ENCODE measurements at places on chromosomes 7 and 10. TPM values are rescaled to one million over a fixed set of nuclear protein-coding genes. Genes with fewer than 3 reads are reported as not detected.
A peak's percentile ranks its signal among the peaks of the same experiment; 100 is the strongest.

- no peak overlapping the region for H3K27ac ChIP-seq
- H3K4me1 ChIP-seq, result no peaks in the 10 kb centered on the region
- no peaks in the 10 kb centered on the region for H3K27me3 ChIP-seq
- no peaks in the 10 kb centered on the region for H3K36me3 ChIP-seq
- H3K4me3 ChIP-seq, result no peak overlapping the region
Measured at GRCh38 chr10:109207361-109207760, 716.0 kb downstream of the XPNPEP1 start.

GRCh38 chr10:31604646-31605170 is 285.7 kb downstream of the ZEB1 start:
- H3K4me1 ChIP-seq, result peaks cover 9% of the 10 kb centered on the region
- peaks cover 3% of the 10 kb centered on the region for H3K27me3 ChIP-seq
- peaks cover 3% of the 10 kb centered on the region for H3K36me3 ChIP-seq
- peak overlapping the region; percentile 63 for H3K4me3 ChIP-seq
- no peak for DNase-seq

DNA sequence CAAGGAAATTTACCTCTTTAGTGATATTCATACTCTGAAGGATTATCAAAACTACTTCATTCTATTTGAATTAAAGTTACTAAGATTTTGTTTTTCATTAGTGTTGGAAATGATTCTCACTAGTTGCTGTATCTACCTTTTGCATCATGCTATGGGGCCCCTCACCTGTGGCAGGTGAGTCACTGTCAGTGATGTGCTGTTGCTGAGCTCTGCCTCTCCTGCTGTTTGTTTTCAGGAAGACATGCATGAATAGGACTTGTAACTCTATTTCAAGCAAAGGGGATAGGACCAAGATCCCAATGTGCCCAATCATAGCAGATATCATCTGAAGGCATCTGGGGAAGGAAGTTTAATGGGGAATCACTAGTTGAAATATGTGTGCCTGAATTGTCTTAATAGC is 57.4 kb upstream of the AGR3 start:
- DNase-seq, result no peak
- peaks cover 17% of the 10 kb centered on the region for H3K36me3 ChIP-seq
- H3K27me3 ChIP-seq, result peaks cover 9% of the 10 kb centered on the region
- H3K4me3 ChIP-seq, result no peak overlapping the region
- peaks cover 41% of the 10 kb centered on the region for H3K4me1 ChIP-seq

The NACAD gene
- total RNA-seq, result 3.5 TPM

The ZNF853 gene
- 7.9 TPM for total RNA-seq

DNA sequence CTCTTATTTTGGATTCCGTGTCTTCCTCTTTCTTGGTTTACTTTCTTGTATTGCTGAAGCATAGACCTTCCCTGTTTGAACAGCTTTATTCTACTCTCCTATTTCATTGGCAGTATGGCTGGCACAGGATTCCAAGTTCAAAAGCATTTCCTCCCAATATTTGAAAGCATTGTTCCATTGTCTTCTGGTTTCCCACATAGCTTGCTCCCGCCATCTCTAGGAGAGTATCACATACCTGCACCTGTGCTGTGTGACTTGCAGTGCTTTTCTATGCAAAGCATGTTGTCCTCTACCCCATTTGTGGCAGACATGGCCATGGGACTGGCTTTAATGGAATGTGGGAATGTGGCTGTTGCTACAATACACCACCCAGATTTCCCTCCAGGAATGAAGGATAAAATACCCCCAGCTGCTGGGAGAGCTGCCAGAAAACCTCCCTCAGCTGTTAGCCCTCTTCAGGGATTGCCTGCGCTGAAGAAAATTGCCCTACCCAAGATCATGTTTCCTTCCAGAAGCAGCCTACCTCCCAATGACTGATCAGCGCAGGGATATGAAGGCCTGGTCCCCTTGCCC is 6.9 kb upstream of the MYOF start:
- DNase-seq, result no peak
- H3K4me3 ChIP-seq, result no peak overlapping the region
- no peak overlapping the region for H3K27ac ChIP-seq
- H3K36me3 ChIP-seq, result no peaks in the 10 kb centered on the region
- H3K27me3 ChIP-seq, result no peaks in the 10 kb centered on the region
- H3K4me1 ChIP-seq, result peaks cover 19% of the 10 kb centered on the region

GRCh38 chr10:98610301-98610700 is 163.6 kb upstream of the HPS1 start:
- H3K27me3 ChIP-seq, result no peaks in the 10 kb centered on the region
- H3K27ac ChIP-seq, result no peak overlapping the region
- no peaks in the 10 kb centered on the region for H3K4me1 ChIP-seq
- no peak overlapping the region for H3K4me3 ChIP-seq
- no peak for DNase-seq

The SEMA3D gene
- total RNA-seq, result 1.8 TPM

DNA sequence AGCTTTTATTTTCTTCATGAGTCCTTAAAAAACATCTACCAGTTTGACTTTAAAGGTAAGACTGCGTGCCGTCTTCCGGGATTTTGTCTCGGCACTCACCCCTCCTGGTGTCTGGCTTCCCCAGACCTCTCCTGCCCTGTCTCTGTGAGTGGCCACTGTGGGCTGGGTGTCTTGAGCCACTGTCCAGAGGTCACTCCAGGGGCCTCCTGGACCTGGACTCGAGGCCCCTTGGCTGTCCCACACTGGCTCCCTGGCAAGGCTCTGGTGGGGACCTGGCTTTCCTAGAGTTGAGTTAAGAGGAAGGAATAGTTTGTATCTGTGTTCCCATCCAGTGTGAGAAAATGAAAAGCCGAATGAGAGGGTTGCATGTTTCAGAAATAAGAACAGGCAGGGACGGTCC is 95.5 kb downstream of the NKX6-2 start:
- peaks cover 9% of the 10 kb centered on the region for H3K36me3 ChIP-seq
- DNase-seq, result no peak
- H3K27me3 ChIP-seq, result peaks cover 8% of the 10 kb centered on the region
- no peak overlapping the region for H3K27ac ChIP-seq
- no peak overlapping the region for H3K4me3 ChIP-seq

The TSPAN13 gene
- 82.0 TPM for total RNA-seq

- no peak for DNase-seq
- H3K27ac ChIP-seq, result no peak overlapping the region
Measured at GRCh38 chr7:75626954-75627353, 111.8 kb downstream of the HIP1 start.

The VWA2 gene
- 2.4 TPM for total RNA-seq

- H3K27ac ChIP-seq, result no peak overlapping the region
- H3K4me3 ChIP-seq, result no peak overlapping the region
- peaks cover 4% of the 10 kb centered on the region for H3K27me3 ChIP-seq
- DNase-seq, result no peak
- peaks cover 20% of the 10 kb centered on the region for H3K4me1 ChIP-seq
Measured at GRCh38 chr7:43952028-43952427, 25.8 kb downstream of the UBE2D4 start.

The TAS2R4 gene
- total RNA-seq, result 1.1 TPM

The SKIDA1 gene
- 5.9 TPM for total RNA-seq

DNA sequence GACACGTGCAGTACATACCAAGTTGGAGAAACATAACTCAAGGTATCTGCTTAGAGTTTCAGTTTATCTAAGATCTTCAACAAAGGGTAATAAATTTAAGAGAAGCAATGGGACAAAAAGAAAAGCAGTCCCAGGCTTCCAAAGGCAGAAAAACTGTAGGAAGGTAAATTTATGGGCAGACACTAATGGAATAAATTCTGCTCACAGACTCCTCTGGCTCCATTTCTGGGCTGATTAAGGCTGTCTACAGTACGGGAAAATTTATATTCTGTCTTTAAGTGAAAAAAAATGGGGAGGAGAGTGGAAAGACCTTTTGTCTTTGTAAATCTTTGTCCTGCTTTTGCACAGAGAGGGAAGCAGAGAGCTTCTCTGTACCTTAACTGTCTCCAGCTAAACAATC is 587.5 kb upstream of the IGFBP3 start:
- no peak overlapping the region for H3K27ac ChIP-seq
- DNase-seq, result no peak
- no peaks in the 10 kb centered on the region for H3K27me3 ChIP-seq
- H3K4me3 ChIP-seq, result no peak overlapping the region
- peaks cover 9% of the 10 kb centered on the region for H3K4me1 ChIP-seq

DNA sequence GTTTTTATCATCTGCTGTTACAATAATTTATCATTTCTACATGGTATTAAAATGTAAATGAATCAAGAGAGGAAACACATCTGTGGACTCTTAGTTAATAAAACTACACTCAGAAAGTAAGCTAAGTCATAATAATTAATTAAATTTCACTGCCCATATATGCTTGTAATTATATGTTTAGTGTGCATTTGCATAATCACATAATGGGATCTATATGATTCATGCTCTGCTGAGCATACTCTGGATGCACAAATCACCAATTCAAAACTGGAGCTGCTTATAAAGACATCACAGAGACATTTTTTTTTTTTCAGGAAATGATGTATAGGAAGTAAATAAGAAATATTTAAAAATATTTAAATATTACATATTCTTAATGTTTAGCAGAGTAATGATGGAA is 151.6 kb upstream of the STEAP4 start:
- H3K27me3 ChIP-seq, result no peaks in the 10 kb centered on the region
- DNase-seq, result no peak
- H3K4me1 ChIP-seq, result no peaks in the 10 kb centered on the region
- H3K4me3 ChIP-seq, result no peak overlapping the region

GRCh38 chr7:149569726-149570422 is 72.3 kb upstream of the ZNF746 start:
- peaks cover 24% of the 10 kb centered on the region for H3K4me1 ChIP-seq
- peaks cover 2% of the 10 kb centered on the region for H3K27me3 ChIP-seq
- H3K36me3 ChIP-seq, result peaks cover 49% of the 10 kb centered on the region

GRCh38 chr10:72073708-72074573 is 14.4 kb downstream of the SPOCK2 start:
- no peak overlapping the region for H3K4me3 ChIP-seq
- H3K27ac ChIP-seq, result no peak overlapping the region
- H3K4me1 ChIP-seq, result peaks cover 23% of the 10 kb centered on the region
- no peak for DNase-seq
- H3K36me3 ChIP-seq, result peaks cover 5% of the 10 kb centered on the region
- H3K27me3 ChIP-seq, result peaks cover 8% of the 10 kb centered on the region

DNA sequence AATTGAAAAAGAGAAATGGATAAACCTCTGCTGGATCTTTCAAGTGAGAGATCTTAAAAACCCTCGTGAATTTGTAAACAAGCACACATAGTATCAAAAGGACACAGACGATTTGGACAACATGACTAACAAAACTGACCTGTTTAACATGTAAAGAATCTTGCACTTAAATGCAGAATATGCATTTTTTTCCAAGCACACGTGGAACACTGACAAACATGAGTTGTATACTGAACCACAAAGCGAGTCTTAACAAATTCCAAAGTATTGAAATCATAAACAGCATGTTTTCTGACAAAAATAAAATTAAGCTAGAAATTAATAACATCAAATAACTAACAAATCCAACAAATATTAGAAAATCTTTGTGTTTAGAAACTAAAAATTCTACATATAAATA is 65.0 kb upstream of the ZNF746 start:
- peaks cover 3% of the 10 kb centered on the region for H3K27me3 ChIP-seq
- H3K36me3 ChIP-seq, result peaks cover 28% of the 10 kb centered on the region
- H3K4me1 ChIP-seq, result peaks cover 30% of the 10 kb centered on the region

DNA sequence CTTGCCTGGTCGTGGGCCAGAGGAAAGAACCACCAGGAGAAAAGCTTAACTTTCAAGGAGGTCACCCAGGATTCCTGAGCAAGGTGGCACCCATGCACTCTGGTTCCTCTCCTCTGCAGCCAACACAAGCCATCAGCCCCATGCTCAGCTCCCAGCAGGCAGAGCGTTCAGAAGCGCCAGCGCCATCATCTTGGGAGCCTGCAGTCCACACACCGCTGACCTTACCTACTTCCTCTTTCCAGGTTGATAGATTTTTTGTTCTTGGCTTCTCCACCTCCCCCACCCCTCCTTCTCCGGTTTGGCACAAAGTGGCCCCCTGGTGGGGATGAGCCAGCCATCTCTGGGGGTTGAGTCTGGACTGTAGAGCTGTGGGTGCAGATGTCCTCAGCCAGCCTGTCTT is 1.7 kb upstream of the WDR86 start:
- H3K27me3 ChIP-seq, result peaks cover 25% of the 10 kb centered on the region
- peaks cover 7% of the 10 kb centered on the region for H3K36me3 ChIP-seq
- DNase-seq, result no peak
- peaks cover 11% of the 10 kb centered on the region for H3K4me1 ChIP-seq

- H3K4me1 ChIP-seq, result peaks cover 7% of the 10 kb centered on the region
- no peak for DNase-seq
- H3K4me3 ChIP-seq, result no peak overlapping the region
Measured at GRCh38 chr7:90876701-90877100, 280.6 kb downstream of the CDK14 start.

The AIMP2 gene
- total RNA-seq, result 25.3 TPM

The HOXA5 gene
- total RNA-seq, result 0.59 TPM

The SP4 gene
- 9.3 TPM for total RNA-seq

- DNase-seq, result no peak
- H3K27ac ChIP-seq, result no peak overlapping the region
- peaks cover 19% of the 10 kb centered on the region for H3K4me1 ChIP-seq
- no peak overlapping the region for H3K4me3 ChIP-seq
Measured at GRCh38 chr7:46291050-46291438, 370.0 kb upstream of the IGFBP3 start.

- peaks cover 4% of the 10 kb centered on the region for H3K27me3 ChIP-seq
- DNase-seq, result no peak
- peaks cover 48% of the 10 kb centered on the region for H3K4me1 ChIP-seq
- H3K4me3 ChIP-seq, result peak overlapping the region; percentile 31
- no peak overlapping the region for H3K27ac ChIP-seq
Measured at GRCh38 chr10:128211064-128211504, 84.9 kb upstream of the MKI67 start.

GRCh38 chr10:13016886-13017285 is 15.4 kb upstream of the CCDC3 start:
- H3K4me3 ChIP-seq, result no peak overlapping the region
- H3K27ac ChIP-seq, result peak overlapping the region; percentile 19
- DNase-seq, result no peak
- H3K27me3 ChIP-seq, result no peaks in the 10 kb centered on the region

The AKR1C4 gene
- not detected for total RNA-seq

The FKBP6 gene
- not detected for total RNA-seq

- no peak overlapping the region for H3K4me3 ChIP-seq
- no peak overlapping the region for H3K27ac ChIP-seq
- no peak for DNase-seq
Measured at GRCh38 chr7:74461970-74462706, 8.4 kb downstream of the GTF2IRD1 start.

GRCh38 chr10:79482741-79483140 is 29.6 kb upstream of the EIF5AL1 start:
- no peak for DNase-seq
- no peak overlapping the region for H3K27ac ChIP-seq
- H3K36me3 ChIP-seq, result no peaks in the 10 kb centered on the region
- H3K4me1 ChIP-seq, result peaks cover 6% of the 10 kb centered on the region
- no peaks in the 10 kb centered on the region for H3K27me3 ChIP-seq

- H3K27me3 ChIP-seq, result no peaks in the 10 kb centered on the region
- H3K27ac ChIP-seq, result no peak overlapping the region
Measured at GRCh38 chr10:7773845-7774801, 13.7 kb downstream of the KIN start.

- H3K4me3 ChIP-seq, result peak overlapping the region; percentile 63
- DNase-seq, result no peak
- H3K4me1 ChIP-seq, result no peaks in the 10 kb centered on the region
- H3K36me3 ChIP-seq, result peaks cover 32% of the 10 kb centered on the region
Measured at GRCh38 chr7:741191-741671, 14.2 kb upstream of the PRKAR1B start.

The ZNF365 gene
- total RNA-seq, result not detected

The AKR1E2 gene
- 6.2 TPM for total RNA-seq

GRCh38 chr10:72342911-72343310 is 11.8 kb downstream of the DNAJB12 start:
- DNase-seq, result no peak
- H3K4me3 ChIP-seq, result no peak overlapping the region
- peaks cover 6% of the 10 kb centered on the region for H3K4me1 ChIP-seq
- peaks cover 5% of the 10 kb centered on the region for H3K36me3 ChIP-seq
- peak overlapping the region; percentile 57 for H3K27ac ChIP-seq
- no peaks in the 10 kb centered on the region for H3K27me3 ChIP-seq

The LAMB4 gene
- 1.1 TPM for total RNA-seq

All from endothelial cell (in vitro differentiated cells).